ENCODE measurements at places on chromosomes 12 and 14.

- no peak for DNase-seq
Measured at GRCh38 chr12:3427956-3428355, 63.0 kb upstream of the PRMT8 start.

DNA sequence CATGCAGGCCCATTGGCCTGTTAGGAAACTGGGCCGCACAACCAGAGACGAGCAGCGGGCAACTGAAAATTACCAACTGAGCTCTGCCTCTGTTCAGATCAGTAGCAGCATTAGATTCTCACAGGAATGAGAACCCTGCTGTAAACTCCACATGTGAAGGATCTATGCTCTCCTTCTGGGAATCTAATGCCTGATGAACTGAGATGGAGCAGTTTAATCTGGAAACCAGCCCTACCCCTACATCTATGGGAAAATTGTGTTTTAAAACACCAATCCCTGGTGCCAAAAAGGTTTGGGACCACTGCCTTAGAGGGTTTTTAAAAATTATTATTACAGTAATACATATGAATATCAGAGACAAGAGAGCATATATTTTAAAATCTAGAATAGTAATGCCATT, 1144.5 kb downstream of the FSCB start:
- DNase-seq: no peak

GRCh38 chr12:28552251-28552970, 362.2 kb downstream of the CCDC91 start:
- no peak for DNase-seq

- DNase-seq: no peak
Measured at GRCh38 chr12:3520711-3521110, 29.7 kb downstream of the PRMT8 start.

- DNase-seq: no peak
Measured at GRCh38 chr12:31724557-31724956, 4.3 kb downstream of the AMN1 start.

GRCh38 chr12:22473212-22473611, 71.1 kb downstream of the C2CD5 start:
- DNase-seq: no peak

- no peak for DNase-seq
Measured at GRCh38 chr14:50272498-50272897, 39.5 kb downstream of the L2HGDH start.

GRCh38 chr14:29548948-29549370, 378.7 kb downstream of the PRKD1 start:
- no peak for DNase-seq

GRCh38 chr12:8956772-8957171, 7.3 kb upstream of the M6PR start:
- DNase-seq: no peak

Measured in CD14-positive monocyte (primary cell).